Activated CD4-positive, alpha-beta T cell treated with anti-CD3 and anti-CD28 coated beads for 4 hours (primary cell): ENCODE measurements at places on chromosomes 1 and 21.

- peak; percentile 56 for DNase-seq
Measured at GRCh38 chr1:27045973-27046558, 33.4 kb upstream of the TENT5B start.

GRCh38 chr21:44084496-44085241 lies 22.5 kb upstream of the PWP2 start:
- no peak for DNase-seq

GRCh38 chr1:111664652-111665051 lies 45.1 kb downstream of the RAP1A start:
- DNase-seq = no peak

DNA sequence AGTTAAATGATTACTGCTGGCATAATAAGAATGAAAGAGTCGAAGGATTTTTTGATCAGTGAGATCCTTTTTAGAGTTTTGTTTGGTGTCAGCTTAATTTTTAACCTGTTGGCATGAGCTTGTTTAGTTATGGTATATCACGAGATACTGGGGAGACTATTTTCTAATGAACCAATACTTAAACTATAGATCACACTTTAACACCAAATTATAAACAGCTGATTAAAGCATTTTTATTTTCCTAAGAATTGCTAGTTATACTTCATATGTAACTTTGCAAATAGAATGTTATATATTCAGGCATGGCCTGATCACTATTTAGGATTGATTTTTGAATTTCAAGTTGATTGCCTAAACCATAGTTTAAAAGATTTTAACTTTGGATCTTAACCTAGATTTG lies 6.0 kb downstream of the DDX20 start:
- no peak for DNase-seq

DNA sequence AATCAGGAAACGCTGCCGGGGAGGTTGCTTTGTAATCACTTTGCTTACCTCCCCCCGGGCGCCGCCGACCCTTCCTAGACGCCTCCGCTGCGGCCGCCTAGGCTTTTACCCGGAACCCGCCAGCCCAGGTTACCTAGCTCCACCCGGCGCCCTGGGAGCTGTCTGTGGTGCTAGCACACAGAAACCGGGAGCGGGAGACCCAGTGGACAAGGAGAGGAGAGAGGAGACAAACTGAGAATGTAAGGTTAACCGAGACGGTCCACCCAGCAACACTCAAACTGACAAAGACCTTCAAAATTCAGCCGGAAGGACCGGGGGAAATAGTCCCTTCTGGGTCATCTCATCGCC lies 9.8 kb downstream of the BARHL2 start:
- no peak for DNase-seq

- no peak for DNase-seq
Measured at GRCh38 chr21:34126691-34127090, 53.3 kb downstream of the MRPS6 start.
